ENCODE measurements at places on chromosomes 3 and 15.

GRCh38 chr15:65184305-65184867 lies 756 bp downstream of the CLPX start:
- DNase-seq = peak; percentile 48

GRCh38 chr15:92747047-92747446 lies 91.5 kb upstream of the FAM174B start:
- no peak for DNase-seq

DNA sequence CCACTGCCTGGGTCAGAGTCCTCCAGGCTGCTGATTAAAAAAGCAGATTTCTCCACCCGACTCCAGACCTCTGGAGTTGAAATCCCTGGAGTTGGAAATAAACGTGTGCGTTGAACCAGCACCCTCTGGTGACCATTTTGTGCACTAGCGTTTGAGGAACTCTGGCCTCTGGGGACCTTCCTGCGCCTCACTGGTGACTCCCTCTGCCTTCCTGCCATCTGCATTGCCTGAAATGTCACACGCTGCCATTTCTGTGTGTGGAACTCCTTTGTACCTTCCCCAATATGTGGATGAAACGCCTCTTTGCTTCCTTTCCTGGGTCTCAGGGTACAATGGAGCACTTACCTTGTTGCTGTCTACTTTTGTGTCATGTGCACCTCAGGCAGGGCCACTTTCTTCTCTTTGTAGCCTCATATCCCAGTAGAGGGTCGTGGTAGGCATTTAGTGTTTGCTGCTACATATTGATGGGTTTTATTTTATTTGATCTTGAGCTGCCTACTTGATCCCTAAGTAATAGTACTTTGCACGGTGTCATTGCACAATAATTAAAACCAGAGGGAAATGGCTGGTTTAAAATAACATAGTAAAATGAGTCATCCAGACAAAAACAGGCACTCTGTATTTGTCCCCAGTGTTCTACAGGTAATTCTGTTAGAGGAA lies 56.8 kb downstream of the GPR171 start:
- DNase-seq = peak; percentile 89

- no peak for DNase-seq
These were observed 12.8 kb upstream of the SH3BP5 start for GRCh38 chr3:15345066-15345607.

- no peak for DNase-seq
These were observed 64.9 kb downstream of the ATP10A start for GRCh38 chr15:25797936-25798901.

DNA sequence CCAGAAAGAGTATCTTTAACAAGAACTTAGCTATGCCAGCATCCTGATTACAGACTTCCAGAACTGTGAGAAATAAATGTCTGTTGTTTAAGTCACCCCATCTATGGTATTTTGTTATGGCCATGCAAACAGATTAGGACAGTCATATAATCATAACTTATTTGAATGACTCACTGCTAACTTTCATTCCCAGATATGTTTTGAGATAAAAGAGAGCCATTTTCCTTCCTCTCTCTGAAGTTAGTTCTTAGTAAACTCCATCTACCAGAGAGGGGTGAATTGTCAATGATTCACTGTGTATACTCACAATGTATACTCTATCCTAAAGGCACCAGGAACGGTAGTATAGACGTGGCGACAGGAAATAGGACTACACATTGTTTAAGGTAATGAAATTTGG lies 179.4 kb upstream of the DPH6 start:
- DNase-seq = no peak

DNA sequence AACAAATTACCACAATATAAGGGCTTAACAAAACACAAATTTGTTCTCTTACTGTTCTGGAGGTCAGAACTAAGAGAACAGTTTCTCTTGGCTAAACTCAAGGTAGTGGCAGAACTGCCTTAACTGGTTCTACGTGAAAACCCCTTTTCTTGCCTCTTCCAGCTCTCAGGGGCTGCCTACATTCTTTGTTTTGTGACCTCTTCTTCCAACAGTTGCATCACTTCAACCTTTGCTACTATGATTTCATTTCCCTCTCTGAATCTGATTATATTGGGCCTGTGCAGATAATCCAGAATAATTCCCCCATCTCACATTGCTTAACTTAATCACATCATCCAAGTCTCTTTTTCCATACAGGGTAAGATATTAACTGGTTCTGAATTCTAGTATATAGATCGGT lies 624.6 kb downstream of the ZPLD1 start:
- DNase-seq = no peak

- DNase-seq = no peak
These were observed 14.6 kb upstream of the DUSP7 start for GRCh38 chr3:52070724-52071621.

DNA sequence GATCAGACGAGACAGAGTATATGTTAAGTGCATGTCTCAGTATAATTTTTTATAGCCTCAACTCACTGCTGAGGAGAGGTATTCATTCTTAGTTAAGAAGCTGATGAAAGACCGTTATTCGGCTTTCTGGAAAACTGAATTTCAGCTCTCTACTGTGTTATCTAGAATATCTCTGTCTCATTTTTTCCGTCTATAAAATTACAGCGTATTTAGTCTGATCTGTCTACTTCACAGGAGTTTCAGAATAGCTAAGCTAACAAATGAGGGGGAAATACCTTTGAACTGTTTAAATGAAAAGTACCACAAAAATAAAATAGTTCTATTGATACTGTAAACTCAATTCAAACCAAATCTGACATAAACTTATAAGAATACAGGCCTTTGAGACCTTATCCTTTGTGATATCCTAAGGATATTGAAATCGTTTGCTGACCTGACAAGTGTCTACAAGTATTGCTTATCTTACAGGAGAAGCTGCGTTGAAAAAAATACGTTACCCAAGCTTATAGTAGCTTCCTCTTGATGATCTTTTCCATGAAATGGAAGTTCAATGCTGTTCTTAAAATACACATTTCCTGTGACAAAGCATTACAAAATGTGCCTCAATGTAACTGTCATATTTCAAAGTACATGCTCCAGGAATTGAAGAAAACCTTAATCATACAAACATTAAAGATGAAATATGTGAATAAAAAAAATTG lies 104.6 kb downstream of the IL1RAP start:
- DNase-seq = no peak

DNA sequence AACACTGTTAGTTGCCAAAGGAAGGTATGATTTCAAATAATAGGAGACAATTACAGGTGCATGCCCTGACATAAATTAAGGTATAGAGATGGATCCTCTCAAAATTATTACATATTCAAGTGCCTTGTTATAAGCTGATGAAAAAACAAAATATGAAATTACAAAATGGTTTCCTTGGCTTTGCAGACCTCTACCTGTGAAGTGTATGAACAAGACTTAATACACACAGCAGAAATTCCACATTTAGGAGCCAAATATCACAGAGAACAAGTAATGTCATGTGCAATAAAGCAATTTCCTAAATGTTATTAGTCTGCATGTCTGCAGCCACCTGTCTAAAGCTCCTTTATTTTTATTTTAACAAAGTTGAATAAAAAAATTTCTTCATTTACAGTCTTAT lies 151.5 kb downstream of the ALCAM start:
- peak; percentile 2 for DNase-seq

DNA sequence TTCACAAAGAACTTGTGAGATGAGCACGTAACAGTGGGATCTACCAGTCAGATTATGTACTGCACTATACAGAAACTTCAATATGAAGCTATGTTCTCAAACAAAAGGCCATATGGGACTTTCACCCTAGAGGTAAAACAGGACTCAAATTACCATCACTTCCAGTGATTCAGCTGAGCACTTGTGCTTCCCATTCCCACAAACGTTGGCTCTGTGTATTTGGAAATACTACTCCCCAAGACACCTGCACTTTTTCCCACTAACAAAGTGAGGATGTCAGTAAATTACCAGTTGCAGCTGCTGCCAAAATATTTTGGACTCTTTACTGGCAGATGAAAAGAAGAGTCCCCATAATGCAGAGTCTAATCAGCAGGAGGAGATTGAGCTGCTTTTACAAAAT lies 1570.1 kb downstream of the SI start:
- DNase-seq = no peak

- no peak for DNase-seq
These were observed 78.7 kb upstream of the MME start for GRCh38 chr3:155001289-155002010.

GRCh38 chr15:78212546-78213424 lies 21.6 kb downstream of the ACSBG1 start:
- DNase-seq = peak; percentile 16

- no peak for DNase-seq
These were observed 39.0 kb downstream of the CHAC1 start for GRCh38 chr15:40992241-40992741.

DNA sequence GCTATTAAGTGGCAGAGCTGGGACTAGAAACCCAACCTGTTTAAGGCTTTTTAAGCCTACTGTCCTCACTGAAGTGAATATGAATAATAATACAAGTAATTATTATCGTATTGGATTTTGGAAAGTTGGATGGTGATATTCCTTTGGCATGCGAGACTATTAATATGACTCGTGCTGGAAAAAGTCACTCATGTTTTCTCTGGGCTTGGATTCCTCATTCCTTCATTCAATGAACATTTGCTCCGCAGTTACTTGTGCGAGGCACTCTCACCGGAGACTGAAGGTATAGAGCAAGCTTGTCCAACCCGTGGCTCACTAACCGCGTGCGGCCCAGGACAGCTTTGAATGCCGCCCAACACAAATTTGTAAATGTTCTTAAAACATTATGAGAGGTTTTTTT lies 694 bp downstream of the PLAAT1 start:
- DNase-seq = no peak

GRCh38 chr3:184172681-184173373 lies 1.8 kb upstream of the AP2M1 start:
- no peak for DNase-seq

GRCh38 chr15:67827562-67828277 lies 2.4 kb downstream of the SKOR1 start:
- DNase-seq = no peak

DNA sequence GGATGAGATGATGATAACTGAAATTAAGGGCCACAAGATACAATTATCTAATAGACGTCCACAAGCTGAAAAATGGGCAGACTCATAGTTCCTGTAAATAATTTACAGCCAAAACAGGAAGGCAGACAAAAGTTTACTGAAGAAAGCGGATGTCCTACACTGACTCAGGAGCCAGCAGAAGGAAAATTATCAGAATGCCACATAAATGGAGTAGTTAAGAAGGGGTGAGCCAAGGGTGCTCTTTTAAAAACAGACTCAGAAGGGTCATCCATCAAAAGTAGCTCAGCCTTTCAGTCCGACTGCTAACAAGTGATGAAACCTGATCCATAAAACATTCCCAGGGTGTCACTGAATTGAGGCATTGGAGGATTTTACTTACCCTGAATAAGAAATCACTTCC lies 39.8 kb downstream of the TUSC7 start:
- no peak for DNase-seq

- DNase-seq = peak; percentile 61
These were observed 7.0 kb downstream of the MAPKAPK3 start for GRCh38 chr3:50623840-50624474.

- DNase-seq = peak; percentile 55
These were observed 39.8 kb downstream of the CGGBP1 start for GRCh38 chr3:88019024-88019423.

- DNase-seq = peak; percentile 11
These were observed 130.6 kb upstream of the FHIT start for GRCh38 chr3:61381745-61382392.

- no peak for DNase-seq
These were observed 77.5 kb downstream of the CCNL1 start for GRCh38 chr3:157082305-157082982.

DNA sequence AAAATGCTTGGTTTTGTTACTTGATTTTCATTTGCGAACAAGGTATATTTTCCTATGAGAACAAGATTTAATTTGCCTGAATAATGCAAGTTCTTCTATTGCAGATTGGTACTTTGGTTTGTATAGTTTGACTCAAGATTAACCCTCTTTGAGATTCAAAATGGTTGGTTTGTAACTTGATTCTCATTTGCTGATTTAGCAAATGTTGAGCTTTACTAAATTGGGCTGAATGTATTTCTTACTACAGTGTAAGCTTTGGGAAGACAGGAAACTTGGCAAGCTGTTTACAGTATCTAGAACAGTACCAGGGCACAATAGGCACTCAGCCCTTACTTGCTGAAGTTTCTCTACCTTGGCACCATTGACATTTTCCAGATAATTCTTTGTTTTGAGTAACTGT lies 3.7 kb upstream of the SYNPR start:
- no peak for DNase-seq

DNA sequence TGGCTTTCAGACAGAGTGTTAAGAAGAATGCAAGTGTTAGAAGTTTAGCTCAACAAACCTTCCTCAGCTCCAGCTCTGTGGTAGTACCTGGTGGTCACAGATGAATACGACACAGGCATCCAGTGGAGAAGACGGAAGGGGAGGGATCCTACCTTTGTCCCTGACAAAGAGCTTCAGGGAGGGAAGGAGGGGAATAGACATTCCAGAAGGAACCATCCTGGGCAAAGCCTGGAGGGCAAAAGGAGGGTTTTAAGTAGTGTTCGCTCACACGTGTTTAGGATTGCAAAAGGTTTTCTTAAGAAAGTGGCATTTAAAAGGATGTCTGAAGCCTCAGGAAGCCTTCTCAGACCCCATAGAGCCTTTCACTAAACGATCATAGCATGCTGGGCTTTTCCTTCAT lies 2.8 kb downstream of the CHCHD4 start:
- DNase-seq = no peak

DNA sequence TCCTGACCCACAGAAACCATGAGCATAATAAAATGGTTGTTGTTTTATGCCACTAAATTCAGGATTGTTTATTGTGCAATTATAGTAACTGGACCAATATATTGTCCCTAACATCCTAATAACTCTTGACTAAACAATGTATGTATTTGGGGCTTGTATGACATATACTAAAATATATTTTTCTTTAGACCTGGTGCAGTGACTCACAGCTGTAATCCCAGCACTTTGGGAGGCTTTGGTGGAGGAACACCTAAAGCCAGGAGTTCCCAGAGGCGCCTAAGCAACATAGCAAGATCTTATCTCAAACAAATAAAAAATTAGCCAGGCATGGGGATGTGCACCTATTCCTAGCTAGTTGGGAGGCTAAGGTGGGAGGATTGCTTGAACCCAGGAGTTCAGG lies 180.4 kb downstream of the SUCNR1 start:
- DNase-seq = no peak

GRCh38 chr3:191280882-191281281 lies 48.3 kb upstream of the CCDC50 start:
- DNase-seq = no peak

All from hematopoietic multipotent progenitor cell (in vitro differentiated cells).